ENCODE measurements at places on chromosomes 7 and 10. TPM values are rescaled to one million over a fixed set of nuclear protein-coding genes. Genes with fewer than 3 reads are reported as not detected.

GRCh38 chr10:31345886-31346285 is 26.9 kb downstream of the ZEB1 start:
- H3K27me3 ChIP-seq: no peaks in the 10 kb centered on the region
- DNase-seq: no peak
- H3K4me3 ChIP-seq: no peak overlapping the region

- no peaks in the 10 kb centered on the region for H3K27me3 ChIP-seq
- peaks cover 42% of the 10 kb centered on the region for H3K4me1 ChIP-seq
- no peak for DNase-seq
- H3K4me3 ChIP-seq: no peak overlapping the region
- peak overlapping the region; percentile 62 for H3K27ac ChIP-seq
Measured at GRCh38 chr10:5585517-5586206, 60.9 kb downstream of the CALML3 start.

DNA sequence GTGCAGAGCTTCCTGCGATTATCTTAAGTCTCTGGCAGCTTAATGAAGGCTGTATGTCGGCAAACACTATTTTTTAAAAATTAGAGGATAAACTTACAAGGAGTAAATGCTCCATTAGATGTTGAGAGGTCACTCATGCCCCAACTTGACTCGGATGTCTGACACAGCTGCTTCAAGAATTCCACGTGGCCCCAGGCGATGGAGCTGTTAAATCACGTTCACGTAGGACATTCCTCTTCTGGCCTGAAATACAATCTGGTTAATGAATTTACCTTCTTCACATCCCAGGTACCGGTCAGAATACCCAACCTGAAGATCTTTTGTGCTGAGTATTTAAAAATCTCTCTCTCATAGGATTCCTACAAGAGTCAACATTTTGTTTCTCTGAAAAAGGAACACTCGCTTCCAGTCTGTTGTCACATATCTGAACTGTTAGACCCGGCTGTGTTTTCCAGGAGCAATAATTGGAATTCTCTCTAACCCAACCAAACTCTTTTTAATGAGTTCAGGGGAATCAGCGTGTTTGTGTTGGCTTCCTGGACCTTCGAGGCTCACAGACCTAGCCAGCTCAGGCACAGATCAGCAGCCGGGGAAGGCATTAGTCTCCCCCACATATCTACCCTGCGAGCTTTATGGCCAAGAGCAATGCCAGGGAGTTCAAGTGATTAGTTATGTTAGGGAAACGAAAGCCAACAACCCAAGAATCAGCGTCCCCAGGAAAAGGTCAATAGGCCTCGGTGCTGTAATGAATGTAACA is 284.9 kb downstream of the FGFR2 start:
- peak overlapping the region; percentile 30 for H3K27ac ChIP-seq
- no peak for DNase-seq
- H3K27me3 ChIP-seq: no peaks in the 10 kb centered on the region
- peaks cover 12% of the 10 kb centered on the region for H3K4me1 ChIP-seq

DNA sequence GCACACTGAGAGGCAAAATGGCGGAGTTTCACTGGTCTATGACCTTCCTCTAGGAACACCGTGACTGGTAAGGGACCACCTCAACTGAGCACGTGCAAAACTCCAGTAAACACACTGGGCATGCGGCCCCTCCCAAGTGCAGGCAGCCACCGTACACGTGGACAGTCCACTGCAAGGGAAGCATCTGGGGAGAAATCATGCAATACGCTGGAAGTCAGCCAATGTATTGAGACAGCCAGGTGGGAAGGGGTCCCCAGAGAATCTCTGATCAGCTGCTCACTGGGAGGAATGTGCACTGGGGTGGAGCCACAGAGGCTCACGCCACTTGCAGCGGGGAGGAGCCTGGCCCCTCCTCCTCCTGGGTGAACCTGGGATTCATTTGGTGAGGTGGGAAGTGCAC is 49.3 kb downstream of the CFAP46 start:
- peaks cover 49% of the 10 kb centered on the region for H3K27me3 ChIP-seq
- H3K4me3 ChIP-seq: no peak overlapping the region
- H3K27ac ChIP-seq: no peak overlapping the region
- peak; percentile 55 for DNase-seq
- no peaks in the 10 kb centered on the region for H3K36me3 ChIP-seq

The ADRA2A gene
- total RNA-seq: 2.3 TPM

All from suprapubic skin (tissue), 4 donors.